ENCODE measurements at places on chromosomes 13 and 19. TPM values are rescaled to one million over a fixed set of nuclear protein-coding genes. Genes with fewer than 3 reads are reported as not detected.

- no peaks in the 10 kb centered on the region for H3K36me3 ChIP-seq
- H3K27me3 ChIP-seq: peaks cover 67% of the 10 kb centered on the region
- no peaks in the 10 kb centered on the region for H3K4me1 ChIP-seq
- DNase-seq: no peak
- no peak overlapping the region for H3K27ac ChIP-seq
Observed at GRCh38 chr19:51621178-51621577, 9.0 kb downstream of the SIGLEC5 start.

The ZNF600 gene
- 2.1 TPM for total RNA-seq

The TNNT1 gene
- 1.1 TPM for total RNA-seq

DNA sequence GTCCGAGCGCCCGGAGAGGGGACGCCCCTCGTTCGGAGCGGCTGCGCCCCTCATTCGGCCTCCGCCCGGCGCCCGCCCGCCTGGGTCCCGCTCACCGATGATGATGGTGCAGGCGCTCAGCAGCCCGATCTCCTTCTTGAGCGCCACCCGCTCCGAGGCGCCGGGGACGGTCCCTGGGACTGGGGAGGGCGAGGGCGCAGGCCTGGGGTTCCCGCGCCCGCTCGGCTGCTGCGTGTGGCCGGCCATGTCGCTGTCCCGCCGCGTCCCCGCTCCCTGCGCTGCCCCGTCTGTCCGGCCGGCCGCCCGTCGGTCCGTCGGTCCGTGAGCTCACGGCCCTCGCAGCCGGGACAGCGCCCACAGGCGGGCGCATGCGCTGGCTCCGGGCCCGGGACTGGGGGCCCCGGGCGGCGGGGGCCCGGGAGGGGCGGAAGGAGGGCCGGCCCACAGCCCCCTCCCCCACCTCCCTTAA is at the start of gene SLC7A10:
Gene SLC7A10, minus strand, starts transcription at position 393 of the 469 bp plus-strand sequence. Its CDS starts 147 bp downstream, at position 246.
- H3K27me3 ChIP-seq: peaks cover 66% of the 10 kb centered on the region
- H3K4me3 ChIP-seq: peak within 1 kb of the TSS; percentile 79
- DNase-seq: no peak
- H3K27ac ChIP-seq: no peak within 1 kb of the TSS

The KIR2DL1 gene
- total RNA-seq: not detected

DNA sequence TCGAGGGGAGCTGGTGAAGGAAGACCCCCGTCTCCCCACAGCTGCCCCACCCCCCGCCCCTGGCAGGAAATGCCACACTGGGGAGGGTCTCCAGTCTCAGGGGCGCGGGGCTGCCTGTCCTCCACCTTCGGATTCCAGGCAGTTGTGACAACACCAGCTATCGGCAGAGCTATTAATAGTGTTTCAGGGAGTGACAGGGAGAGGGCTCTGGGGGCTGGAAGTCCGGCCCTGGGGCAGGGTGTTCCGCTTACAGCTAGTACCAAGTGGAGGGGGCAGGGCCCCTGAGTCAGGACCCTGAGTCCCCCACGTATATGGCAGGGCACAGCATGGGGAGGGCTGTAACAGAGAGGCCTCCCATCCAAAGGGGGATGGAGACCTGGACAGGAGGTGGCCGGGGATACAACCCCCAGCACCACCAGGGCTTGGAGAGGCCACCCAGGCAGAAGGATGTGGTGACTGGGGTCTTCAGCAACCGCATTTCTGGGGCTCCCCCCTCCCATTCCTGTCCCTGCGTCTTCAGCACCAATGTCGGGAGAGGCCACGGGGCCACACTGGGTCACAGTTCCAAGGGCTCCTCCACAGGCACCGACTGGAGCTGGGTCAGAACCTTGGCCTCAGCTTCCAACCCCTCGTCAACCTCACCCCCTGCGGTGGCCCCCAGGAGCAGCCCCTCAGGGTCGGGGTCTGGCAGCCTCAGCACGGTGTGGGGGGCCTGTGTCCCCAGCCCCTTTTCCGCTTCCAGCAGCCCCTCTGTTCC is 3.9 kb downstream of the SIX5 start:
- no peak overlapping the region for H3K27ac ChIP-seq
- H3K4me3 ChIP-seq: peak overlapping the region; percentile 83
- DNase-seq: no peak
- peaks cover 17% of the 10 kb centered on the region for H3K27me3 ChIP-seq
- peaks cover 19% of the 10 kb centered on the region for H3K4me1 ChIP-seq
- no peaks in the 10 kb centered on the region for H3K36me3 ChIP-seq

GRCh38 chr13:111909501-111909900 is 157.4 kb upstream of the SOX1 start:
- H3K27me3 ChIP-seq: no peaks in the 10 kb centered on the region
- no peaks in the 10 kb centered on the region for H3K36me3 ChIP-seq
- no peak for DNase-seq
- H3K4me1 ChIP-seq: peaks cover 15% of the 10 kb centered on the region
- no peak overlapping the region for H3K4me3 ChIP-seq

GRCh38 chr13:76851961-76852360 is 34.2 kb downstream of the KCTD12 start:
- no peak overlapping the region for H3K27ac ChIP-seq
- H3K4me1 ChIP-seq: peaks cover 3% of the 10 kb centered on the region
- no peaks in the 10 kb centered on the region for H3K27me3 ChIP-seq
- H3K4me3 ChIP-seq: no peak overlapping the region
- no peak for DNase-seq

DNA sequence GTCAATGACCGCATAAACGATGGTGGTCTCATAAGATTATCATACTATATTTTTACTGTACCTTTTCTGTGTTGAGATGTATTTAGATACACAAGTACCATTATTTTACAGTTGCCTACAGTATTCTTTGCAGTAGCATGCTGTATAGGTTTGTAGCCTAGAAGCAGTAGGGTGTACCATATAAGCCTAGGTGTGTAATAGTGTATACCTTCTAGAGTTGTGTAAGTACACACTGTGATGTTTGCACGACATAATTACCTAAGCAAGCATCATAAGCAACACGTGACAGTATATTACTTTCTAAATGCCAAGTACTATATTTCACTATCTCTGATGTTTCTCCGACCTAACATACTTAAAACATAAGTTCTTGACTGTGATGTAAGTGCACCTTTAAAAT is 2.7 kb downstream of the LPAR6 start:
- peaks cover 37% of the 10 kb centered on the region for H3K4me1 ChIP-seq
- H3K27me3 ChIP-seq: no peaks in the 10 kb centered on the region
- H3K4me3 ChIP-seq: peak overlapping the region; percentile 81
- peaks cover 16% of the 10 kb centered on the region for H3K36me3 ChIP-seq

DNA sequence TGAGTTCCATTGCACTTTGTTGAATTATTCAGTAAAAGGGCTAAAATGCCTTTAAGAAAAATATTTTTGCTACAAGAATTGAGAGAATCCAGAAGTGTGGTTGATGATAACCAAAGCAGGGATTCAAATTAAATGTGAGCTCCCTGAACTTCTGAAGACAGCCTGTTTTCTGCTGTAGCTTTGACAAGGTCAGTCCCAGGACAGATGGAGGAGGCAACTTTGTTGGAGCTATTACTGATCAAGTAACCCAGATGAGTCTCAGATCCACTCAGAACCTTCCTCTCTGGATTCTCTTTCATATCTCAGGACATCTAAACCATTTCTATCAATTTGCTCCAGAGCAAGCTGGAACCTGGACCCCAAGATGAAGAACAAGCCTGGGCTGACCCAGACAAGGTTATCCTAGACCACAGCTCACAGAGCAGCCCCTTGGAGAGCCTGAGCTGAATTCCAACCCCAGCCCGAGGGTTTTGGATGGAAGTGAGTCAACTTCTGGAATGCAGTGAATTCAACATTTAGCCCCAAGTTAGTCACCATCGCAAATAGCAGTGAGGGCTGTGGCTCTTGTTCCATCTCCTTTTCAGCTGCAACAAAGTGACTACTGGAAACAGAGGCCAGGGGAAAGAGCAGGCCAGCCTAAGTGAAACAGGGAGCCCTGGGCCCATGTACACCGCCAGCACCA is 137.8 kb upstream of the TSC22D1 start:
- H3K36me3 ChIP-seq: no peaks in the 10 kb centered on the region
- H3K27ac ChIP-seq: no peak overlapping the region
- no peak for DNase-seq
- H3K4me3 ChIP-seq: no peak overlapping the region
- no peaks in the 10 kb centered on the region for H3K27me3 ChIP-seq

GRCh38 chr19:18763674-18764590 is 27.2 kb downstream of the COMP start:
- H3K4me1 ChIP-seq: no peaks in the 10 kb centered on the region
- H3K27ac ChIP-seq: peak overlapping the region; percentile 35
- H3K4me3 ChIP-seq: no peak overlapping the region
- no peaks in the 10 kb centered on the region for H3K36me3 ChIP-seq

Measured in neural crest cell (in vitro differentiated cells).